ENCODE measurements at places on chromosomes 13 and 19.

DNA sequence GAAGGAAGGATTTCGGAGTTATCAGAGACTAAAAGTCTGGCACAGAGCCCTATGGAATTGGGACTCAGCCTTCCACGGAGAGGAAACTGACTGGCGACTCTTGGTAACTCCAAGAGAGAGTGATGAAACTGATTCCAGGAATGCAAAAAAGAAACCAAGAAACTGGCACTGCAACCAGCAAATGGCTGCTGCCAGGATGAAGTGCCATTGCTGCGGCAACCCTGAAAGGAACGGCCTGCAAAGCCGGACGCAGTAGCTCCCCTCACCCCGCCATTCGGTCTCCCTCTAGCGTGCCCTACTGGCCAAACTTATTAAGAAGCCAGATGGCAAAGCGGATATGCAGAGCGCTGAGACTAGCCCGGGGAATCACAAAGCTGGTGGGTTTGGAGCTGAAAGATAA is 236.0 kb downstream of the PCDH9 start:
- DNase-seq, result no peak

DNA sequence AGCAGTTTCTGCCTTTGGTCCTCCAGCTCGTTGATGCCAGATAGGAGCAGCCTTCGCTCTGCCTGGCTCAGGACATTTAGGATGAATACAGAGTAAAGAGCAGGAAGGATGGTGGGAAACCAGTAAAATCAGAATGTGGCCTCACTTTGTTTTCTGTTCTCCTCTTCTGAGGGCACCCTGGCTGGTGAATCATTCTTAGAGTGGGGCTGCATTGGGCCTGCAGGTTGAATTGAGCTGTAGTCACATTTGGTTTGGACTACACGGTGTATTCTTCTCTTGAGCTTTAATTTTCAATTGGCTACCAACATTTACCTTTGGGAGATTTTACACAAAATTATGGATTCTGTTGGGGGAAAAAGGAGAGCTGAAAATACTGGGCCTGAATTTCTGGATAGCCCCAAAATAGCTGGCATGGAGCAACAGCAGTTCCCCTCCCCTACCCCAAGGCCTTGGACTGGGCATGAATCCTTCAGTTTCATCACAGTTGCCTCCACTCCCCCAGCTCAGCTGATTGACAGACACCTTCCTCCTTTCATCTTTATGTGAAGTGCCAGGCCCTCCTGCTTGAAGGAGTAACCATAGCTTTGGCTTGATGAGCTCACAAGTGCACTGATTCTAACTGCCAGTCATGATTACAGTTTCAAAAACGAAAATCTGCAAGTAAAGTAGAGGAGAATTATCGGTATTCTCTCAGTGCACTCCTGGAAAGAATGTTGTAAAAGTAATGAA is 24.3 kb downstream of the ERCC5 start:
- no peak for DNase-seq

DNA sequence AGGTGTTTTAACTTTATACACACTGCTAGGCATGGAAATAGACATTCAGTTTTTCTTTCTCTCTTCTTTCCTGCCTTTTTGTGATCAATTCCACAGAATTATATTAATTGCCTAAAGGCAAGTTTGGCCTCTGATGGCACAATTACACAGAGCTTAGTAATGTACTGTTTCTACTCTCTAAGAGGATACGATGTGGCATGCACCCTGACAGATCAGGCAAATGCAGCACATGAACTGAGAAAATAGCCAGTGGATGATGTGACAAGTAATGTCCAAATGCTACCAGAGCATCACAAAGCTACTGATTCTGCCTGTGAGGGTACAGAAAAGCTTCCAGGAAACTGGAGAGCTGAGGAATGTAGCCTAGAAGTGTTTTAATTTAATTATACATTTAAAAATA is 233.8 kb upstream of the PRR20A start:
- DNase-seq, result no peak

- no peak for DNase-seq
Observed at GRCh38 chr13:31885994-31886393, 145.6 kb upstream of the FRY start.

DNA sequence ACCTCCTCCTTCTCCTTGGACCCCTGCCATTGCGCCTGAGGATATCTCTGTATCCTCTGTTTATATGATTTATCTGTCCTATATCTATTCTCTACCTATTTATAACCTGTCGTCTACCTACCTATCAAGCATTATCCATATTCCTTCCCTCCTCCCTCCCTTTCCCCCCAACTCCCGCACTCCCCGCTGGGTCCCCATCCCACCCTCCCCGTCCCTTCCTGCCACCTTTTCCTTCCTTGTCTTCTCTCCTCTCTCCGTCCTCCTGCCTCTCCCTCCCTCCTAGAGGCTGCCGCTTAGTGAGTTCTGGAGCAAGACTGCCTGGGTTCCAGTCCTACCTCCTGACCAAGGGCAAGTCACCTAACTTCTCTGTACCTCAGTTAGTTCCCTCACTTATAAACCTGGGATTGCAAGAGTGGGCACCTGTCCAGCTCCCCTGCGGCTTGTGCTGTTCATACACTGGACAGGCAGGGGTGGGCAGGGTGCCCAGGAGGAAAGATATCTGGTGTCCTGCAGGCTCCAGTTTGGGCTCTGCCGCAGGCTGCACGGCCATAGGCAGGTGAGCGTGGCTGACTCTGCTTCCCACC is 16.1 kb downstream of the TTYH1 start:
- DNase-seq, result no peak

GRCh38 chr19:10565028-10565566 is 713 bp downstream of the KRI1 start:
- no peak for DNase-seq

DNA sequence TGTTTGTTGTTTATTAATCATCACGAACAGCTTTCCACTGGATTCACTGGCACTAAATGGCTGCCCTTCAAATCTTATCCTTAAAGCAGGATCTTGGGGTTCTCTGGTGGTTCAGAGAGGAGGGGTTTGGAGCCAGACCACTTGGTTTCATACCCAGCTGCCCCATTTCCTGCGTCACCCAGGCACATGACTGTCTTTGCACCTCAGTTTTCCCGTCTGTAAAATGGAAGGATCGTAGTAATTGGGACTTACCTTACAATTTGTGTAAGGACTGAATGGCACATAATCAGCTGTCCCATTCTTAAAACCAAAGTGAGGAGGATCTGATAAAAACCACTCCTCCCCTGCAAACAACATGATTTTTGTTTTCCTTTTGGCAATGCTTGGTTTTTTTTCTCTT is 318.3 kb downstream of the ZNF536 start:
- DNase-seq, result no peak

GRCh38 chr19:52101866-52102562 is 6.4 kb upstream of the ZNF841 start:
- no peak for DNase-seq

DNA sequence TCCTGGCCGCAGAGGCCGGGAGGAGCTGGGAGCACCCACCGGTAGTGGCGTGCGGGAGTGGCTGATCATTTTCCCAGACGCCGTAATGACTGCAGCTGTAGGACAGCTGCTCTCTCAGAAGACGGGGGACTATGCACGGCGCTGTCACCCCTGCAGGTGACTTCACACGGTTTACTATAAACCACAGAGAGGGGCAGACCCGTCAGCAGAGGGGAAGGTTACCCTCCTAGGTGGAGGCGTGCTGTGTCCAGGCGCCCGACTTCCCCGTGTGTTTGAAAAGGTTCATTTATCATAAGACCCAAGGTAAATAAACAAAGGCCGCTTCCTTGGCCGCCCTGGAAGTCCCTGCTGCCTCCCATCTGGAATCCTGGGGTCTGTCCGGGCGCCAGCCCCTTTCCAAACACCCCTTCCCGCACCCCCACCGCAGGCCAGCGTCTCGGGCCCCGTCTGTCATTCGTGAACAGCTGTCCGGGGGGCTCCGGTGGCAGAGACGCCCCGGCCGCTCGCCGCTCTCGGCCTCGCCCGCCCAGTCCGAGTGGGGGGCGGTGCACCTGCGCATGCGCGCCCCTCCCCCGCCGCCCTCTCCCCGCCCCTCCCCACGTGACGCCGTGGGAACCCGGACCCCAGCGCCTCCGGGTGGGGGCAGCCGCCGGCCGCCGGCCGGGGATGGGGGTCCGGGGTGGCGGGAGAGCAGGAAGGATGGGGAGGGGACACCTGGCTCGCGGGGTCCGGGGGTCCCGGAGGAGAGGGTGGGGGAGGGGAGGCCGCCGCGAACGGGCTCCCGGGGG is 915 bp downstream of the SHC2 start:
- DNase-seq, result no peak

DNA sequence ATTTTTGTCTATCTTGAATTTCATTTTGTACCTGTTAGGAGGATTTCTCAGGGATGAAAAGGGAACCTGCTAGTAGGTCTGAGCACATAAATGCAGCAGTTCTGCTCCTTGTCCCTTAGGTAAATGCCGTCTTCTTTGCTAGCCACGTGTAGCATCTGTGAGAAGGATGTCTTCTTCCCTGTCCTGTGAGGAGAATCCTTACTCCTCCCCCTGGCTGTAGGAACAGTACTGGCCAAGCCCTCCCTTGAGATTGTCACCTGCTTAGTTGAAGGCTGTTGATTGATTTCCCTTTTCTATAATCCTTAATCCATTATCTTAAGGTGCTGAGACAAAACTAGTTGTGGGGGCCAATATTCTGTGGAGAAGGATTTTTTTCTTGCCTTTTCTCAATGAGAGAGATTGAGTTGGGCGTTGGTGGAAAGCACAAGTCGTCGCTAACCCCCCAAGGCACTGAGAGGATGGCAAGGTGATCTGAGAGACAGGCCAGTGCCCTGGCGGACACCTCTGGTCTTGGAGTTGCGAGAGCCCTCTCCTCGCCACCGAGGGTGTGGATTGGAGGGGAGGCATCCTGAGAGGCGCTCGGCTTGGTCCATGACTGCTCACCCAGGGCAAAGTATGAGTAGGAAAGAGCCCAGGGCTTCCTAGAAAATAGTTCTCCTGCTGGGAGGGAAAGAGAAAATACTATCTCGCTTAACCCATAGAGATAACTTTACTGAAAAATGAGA is 216.7 kb downstream of the ATP8A2 start:
- DNase-seq, result no peak

- no peak for DNase-seq
Observed at GRCh38 chr19:42279155-42279901, 10.3 kb downstream of the CIC start.

GRCh38 chr19:53808710-53809125 is 15.4 kb downstream of the NLRP12 start:
- no peak for DNase-seq

DNA sequence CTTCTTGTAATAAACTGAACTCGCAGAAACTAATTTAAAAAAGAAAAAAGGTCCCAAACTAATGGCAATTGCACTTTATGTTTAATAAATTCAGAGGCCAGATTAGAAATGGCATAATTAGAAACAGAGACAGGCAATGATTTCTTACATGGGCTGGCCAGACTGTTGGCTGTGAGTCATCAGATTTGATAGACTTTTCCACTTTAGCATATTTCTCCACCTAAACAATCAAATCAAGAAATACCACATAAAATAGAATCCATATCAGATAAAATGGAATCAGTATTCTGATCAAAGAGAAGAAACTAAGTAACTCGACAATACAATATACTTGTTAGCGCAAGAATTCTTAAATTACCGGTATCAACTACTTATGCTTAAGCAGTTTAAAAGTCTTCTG is 29.0 kb downstream of the EXOSC8 start:
- DNase-seq, result no peak

- no peak for DNase-seq
Observed at GRCh38 chr13:90640976-90641375, 706.5 kb upstream of the MIR17HG start.

DNA sequence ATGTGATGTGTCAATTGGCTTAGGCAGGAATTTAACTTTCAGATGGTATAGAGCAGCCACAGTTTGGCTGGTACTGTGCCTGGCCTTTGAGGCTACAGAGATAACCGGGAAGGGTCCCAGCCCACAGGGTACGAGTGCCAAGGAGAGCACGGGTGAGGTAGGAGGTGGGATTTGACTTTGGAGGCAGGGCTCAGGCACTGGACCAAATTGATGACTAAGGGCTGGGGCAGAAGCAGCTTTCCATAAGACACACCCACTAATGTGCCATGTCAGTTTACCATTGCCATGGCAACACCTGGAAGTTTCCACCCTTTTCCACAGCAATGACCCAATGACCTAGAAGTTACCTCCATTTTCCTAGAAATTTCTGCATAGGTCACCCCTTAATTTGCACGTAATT is 466.2 kb downstream of the TSHZ3 start:
- no peak for DNase-seq

GRCh38 chr13:105914291-105915036 is 621.0 kb downstream of the EFNB2 start:
- DNase-seq, result no peak

GRCh38 chr19:11581740-11582139 is 4.3 kb upstream of the ACP5 start:
- DNase-seq, result no peak

GRCh38 chr13:97938706-97939475 is 14.6 kb upstream of the IPO5 start:
- DNase-seq, result no peak

DNA sequence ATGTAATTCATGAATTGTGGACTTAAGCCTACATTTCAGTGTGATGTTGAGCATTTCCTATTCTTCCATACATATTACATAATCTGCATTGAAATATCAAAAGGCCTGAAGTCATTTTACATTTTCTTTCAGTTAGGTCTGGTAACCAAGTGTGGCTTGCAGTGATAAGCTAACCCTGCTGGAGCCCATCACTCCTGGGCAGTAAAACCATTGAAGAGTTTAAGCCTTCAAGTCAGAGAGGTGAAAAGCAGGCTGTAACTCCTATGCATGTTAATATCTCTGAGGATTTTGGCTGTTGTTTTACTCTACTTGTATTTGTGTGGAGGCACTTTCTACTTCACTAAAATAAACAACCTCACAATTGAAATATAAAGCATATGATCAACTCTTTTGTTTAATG is 248.8 kb downstream of the SLITRK5 start:
- no peak for DNase-seq

- DNase-seq, result no peak
Observed at GRCh38 chr13:45878966-45879365, 27.4 kb upstream of the SIAH3 start.

DNA sequence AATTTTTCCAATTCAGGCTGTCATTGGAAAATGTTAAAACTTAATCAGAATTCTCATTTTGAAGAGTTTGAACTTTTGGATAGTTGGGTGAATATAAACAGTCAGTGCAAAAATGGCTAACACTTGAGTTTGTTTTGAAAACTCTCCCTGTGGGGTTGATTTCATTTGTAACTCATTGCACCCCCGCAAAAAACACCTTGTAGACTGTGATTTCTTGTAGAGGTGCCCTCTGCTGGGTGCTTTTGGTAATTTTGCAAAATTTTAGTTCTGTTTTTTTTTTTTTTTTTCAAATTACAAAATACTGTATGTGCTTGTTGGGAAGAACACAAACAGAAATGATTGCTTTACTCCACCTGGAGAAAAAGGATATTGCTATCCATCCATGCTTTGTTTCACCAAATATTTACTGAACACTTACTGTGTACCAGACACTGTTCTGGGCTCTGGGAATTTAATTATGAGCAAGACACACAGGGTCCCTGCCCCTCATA is 28.2 kb upstream of the GPI start:
- DNase-seq, result no peak

DNA sequence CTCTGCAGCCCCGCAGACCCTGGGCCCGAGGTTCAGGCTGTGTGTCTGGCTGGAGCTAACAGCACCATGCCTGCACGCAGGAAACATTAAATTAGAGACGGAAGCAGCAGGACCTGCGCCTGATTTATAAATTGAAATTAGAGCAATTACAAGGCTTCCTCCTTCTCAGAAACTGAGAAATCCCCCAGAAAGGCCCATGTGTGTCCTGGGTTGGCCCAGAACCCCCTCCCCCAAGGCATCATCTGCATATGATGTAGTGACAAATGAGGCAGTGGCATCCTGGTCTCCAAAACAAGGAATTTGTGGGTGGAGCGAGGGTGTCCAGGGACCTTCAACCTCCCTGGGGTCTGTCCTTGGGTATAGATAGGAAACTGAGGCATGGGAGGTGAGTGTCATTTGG is 27.2 kb upstream of the SEMA6B start:
- no peak for DNase-seq

- DNase-seq, result no peak
Observed at GRCh38 chr19:1601613-1602064, 3.6 kb downstream of the UQCR11 start.

Data from esophagus squamous epithelium (tissue), 5 donors.